ENCODE measurements at places on chromosomes 3 and 15. TPM values are rescaled to one million over a fixed set of nuclear protein-coding genes. Genes with fewer than 3 reads are reported as not detected.

ALDH1A2 gene
- total RNA-seq, result 72.7 TPM

AGTR1 gene
- total RNA-seq, result 4.6 TPM

HTR3E gene
- total RNA-seq, result not detected

PPM1L gene
- total RNA-seq, result 16.3 TPM

PRSS50 gene
- total RNA-seq, result 1.6 TPM

PIK3R4 gene
- 37.4 TPM for total RNA-seq

CA12 gene
- 114 TPM for total RNA-seq

DLEC1 gene
- 5.6 TPM for total RNA-seq

ERC2 gene
- 1.1 TPM for total RNA-seq

KCNH8 gene
- 0.26 TPM for total RNA-seq

ALDH1L1 gene
- 129 TPM for total RNA-seq

XYLB gene
- 19.3 TPM for total RNA-seq

CMTM8 gene
- 5.7 TPM for total RNA-seq

CELSR3 gene
- total RNA-seq, result 1.5 TPM

ZPLD1 gene
- 0.10 TPM for total RNA-seq

MUSTN1 gene
- 15.9 TPM for total RNA-seq

Measured in ureter (tissue), 1 donor.